ENCODE measurements at places on chromosomes 11 and 22.

DNA sequence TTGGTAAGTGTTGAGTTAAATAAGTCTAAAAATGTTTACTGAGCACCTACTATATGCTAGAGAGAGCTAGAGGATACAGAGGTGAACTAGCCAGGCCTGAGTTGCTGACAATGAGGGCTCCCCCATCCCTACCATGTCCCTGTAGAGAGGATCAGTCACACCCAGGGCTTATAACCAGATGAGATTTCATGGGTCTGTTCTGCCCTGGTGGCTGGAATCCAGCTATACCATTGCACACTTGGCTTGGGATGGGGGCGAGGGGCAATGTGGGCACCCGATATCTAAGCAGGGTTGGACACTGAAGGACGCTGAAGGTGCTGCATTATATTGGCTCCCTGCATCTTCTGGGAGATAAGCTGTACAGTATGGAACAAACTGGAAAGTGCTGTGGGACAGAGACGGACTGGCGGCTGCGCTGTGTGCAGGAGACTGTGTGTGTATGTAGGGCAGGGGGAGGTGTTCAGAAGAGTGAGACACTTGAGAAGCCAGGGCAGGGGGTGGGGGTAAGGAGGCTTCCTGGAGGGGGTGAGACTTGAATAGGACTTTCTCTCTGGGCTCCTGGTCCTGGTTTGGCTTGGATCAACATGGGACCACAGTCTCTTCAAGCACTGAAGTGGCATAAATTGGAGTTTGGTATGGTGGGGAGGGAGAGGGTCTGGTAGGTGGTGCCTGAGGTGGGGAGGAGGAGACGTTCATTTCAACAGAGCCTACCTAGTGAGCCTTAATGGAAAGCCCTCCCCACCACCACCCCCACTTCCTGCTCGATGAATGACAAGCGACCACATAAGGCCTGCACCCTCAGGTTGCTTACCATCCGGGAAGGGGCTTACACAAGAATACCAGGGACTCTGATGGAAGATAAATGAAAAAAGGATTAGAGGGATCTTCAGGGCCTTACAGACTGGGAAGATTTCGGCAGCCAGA is 1.8 kb downstream of the CD82 start:
- DNase-seq, result no peak

- no peak for DNase-seq
Observed at GRCh38 chr11:110187731-110188130, 94.5 kb downstream of the ZC3H12C start.

DNA sequence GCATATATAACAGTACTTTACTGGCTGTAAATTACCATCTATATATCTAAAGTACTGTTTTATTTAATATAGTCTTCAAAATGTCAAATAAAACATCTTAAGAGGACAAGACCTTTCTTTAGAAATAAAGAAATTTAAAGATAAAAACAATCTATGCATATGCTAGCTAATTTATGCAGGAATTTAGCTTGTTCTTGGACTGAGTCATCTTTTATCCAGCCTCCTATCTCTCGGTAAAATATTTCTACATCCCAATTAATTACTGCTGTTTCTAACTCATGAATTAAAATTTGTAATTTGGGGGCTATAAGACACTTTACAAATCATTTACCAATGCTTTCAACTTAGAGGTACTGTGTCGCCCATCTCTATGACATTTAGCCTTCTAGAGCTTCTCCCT is 72.8 kb upstream of the DDI1 start:
- DNase-seq, result no peak

DNA sequence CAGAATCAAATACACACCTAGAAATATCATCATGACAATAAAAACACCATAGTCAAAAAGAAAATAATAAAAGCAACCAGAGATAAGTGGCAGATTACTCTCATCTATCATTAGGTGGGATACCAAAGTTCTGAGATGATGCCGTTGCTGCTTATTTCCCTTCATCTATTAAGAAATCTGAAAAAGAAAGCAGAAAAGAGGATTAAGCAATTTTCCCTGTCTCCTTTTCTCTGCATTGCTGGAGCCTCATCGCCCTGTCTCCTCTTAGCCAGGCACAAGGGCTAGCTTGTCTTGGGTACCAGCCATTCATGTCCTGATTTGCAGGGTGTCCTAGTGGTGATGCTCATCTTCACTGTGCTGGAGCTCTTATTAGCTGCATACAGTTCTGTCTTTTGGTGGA is 3.9 kb upstream of the MS4A14 start:
- DNase-seq, result no peak

GRCh38 chr11:8282631-8283030 is 19.0 kb upstream of the LMO1 start:
- DNase-seq, result no peak

- no peak for DNase-seq
Observed at GRCh38 chr11:102591160-102591718, 33.9 kb downstream of the MMP20 start.

DNA sequence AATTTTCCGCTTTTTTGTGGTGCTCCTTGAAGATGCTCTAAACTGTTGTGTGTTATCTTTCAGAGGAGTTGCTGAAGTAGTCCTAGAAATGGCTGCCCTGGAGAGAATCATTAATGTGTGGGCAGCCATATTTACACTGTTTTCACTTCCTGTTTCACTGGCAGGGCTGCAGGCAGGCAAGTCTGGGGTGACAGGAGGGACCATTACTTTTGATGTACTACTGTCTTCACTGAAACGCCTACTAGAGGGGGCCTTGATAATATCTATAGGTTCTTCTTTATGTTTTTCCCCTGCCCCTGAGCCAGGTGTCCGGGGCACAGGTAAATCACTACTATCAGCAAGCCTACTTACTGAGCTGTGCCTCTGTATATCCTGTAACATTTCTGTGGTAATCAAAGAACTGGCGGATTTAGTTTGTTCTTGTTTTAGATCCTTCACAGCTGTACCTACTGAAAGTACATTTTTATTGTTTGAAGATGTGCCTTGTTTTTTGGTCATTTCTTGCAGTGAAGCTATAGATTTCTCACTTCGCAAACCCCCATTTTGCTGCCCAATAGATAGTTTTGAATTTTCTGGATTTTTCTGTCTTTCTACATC is 39.7 kb downstream of the ACAT1 start:
- DNase-seq, result no peak

GRCh38 chr11:72735495-72736027 is 16.6 kb downstream of the ARAP1 start:
- no peak for DNase-seq

DNA sequence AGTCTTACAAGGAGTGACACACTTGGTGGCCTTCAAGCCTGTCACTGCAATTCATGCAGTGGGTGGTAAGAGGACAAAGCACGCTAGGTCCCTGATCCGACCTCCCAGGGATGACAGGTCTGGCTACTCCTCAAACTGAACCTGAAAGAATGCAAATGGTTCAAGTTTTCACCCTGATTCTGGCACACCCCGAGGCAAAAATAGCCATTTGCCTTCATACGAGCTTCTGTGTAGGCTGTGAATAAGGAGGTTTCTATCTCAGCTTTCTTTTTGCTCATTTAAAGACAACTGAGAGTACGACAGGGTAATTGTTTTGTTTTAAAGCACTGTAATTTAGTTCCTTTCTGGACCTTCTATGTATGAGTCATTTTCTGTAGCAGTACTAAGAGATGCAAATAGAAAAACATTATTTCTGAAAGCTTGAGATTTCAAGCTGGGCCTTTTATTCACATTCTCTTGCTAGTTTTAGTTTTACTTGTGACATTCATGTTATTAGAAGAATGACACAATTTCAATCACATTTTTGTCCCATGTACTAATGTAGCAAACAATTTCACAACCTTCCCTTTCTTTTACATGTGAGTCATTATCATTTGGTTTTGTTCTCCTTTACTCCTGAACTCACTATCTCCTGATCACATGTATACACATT is 56.6 kb upstream of the FDX1 start:
- no peak for DNase-seq

GRCh38 chr11:122258446-122259194 is 142.6 kb upstream of the BLID start:
- DNase-seq, result no peak

DNA sequence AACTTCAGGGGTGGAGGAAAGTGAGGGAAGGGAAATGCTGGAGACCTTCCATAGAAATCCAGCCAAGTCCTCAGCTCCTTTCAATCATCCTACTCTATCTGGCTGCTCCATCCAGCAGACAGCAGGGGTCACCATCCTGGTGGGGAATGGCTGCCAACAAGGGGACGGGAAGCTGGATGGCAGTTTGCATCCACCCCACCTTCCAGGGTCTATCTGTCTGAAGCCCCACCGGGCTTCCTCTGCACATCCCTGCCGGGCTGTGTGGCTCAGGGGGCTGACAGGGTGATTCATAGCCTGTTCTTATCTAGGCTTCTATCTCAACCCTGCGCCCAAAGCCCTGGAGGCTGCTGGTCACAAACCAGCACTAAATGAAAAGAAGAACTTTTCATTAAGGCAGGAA is 1.1 kb downstream of the SYTL2 start:
- no peak for DNase-seq

GRCh38 chr11:65435411-65435931 is 12.9 kb downstream of the NEAT1 start:
- no peak for DNase-seq

GRCh38 chr11:102017026-102017425 is 30.2 kb upstream of the CFAP300 start:
- DNase-seq, result no peak

GRCh38 chr11:70566768-70567530 is 168.6 kb downstream of the CTTN start:
- no peak for DNase-seq

GRCh38 chr11:33207408-33207985 is 46.2 kb upstream of the CSTF3 start:
- DNase-seq, result no peak

DNA sequence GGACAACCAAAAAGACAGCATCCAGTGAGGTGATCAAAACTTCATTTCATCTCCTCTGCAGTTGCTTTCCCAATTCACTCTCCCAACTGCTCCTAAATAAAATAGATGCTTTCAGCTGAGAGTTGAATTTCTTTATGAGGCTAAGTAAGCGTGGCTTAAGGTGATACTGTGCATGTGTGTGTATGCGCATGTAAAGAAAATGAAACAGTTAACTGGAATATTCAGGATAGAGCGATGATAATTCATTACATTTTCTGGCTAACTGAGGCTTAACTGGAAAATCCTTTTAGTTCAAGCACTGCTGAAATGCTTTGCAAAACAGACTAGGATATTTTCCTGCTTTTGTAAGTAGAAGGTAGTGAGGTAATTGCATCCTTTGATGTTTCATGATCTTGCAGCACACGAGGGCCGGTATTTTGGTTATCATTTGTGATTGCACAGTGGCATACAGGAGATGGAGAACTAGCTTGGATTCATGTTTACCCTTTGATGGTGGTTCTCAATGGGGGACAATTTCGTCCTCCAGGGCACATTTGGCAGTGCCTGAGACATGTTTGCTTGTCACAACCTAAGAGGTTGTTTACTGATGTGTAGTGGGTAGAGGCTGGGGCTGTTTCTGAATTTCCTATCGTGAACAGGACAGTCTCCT is 71.2 kb downstream of the ZBTB16 start:
- no peak for DNase-seq

DNA sequence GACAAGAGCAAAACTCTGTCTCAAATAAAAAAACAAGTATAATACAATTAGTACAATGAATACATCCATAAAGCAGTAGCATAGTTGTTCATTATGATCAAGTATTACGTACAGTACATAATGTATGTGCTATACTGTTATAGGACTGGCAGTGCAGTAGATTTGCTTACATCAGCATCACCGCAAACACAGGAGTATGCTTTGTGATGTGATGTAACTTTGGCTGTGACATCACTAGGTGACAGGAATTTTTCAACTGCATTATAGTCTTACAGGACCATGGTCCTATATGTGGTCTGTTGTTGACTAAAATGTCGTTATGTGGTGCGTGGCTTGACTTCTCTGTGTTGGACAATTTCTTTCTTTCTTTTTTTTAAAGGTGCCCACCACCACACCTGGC is 16.6 kb downstream of the TBC1D22A start:
- DNase-seq, result no peak

GRCh38 chr11:80849253-80849652 is 1408.4 kb upstream of the TENM4 start:
- no peak for DNase-seq

DNA sequence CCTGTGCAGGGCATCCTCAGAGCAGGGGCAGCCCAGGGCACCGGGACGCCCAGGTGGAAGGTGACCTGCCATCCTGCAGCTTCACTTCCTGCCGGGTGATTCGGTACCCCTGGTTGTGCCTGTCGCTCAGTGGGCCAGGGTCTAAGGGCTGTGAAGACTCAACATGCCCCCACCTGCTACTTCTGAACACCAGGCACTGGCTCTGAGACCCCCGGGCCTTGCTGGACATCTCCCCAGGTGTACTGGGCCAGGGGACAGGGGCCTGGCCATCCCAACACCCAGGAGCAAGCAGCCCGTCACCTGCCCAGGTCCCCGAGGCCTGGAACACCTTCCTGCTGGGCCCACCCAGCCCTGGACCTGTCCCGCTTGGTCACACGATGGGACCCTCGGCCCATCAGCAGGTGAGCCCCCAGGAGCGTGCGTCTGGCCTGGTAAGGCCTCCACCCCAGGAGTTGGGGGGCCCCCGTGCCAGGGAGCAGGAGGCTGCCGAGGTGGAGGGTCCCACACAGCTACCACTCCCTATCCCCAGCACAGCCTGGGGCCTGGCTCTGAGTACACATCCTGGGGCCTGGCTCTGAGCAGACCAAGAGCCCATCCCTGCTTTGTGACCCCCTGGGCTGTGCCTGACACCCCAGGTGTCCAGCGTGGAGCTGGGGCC is 3.9 kb upstream of the MUC5B start:
- DNase-seq, result no peak

- no peak for DNase-seq
Observed at GRCh38 chr11:61972112-61972671, 4.8 kb upstream of the FTH1 start.

- no peak for DNase-seq
Observed at GRCh38 chr22:40212121-40212520, 34.4 kb downstream of the TNRC6B start.

- DNase-seq, result no peak
Observed at GRCh38 chr22:44424359-44424682, 73.7 kb downstream of the RTL6 start.

DNA sequence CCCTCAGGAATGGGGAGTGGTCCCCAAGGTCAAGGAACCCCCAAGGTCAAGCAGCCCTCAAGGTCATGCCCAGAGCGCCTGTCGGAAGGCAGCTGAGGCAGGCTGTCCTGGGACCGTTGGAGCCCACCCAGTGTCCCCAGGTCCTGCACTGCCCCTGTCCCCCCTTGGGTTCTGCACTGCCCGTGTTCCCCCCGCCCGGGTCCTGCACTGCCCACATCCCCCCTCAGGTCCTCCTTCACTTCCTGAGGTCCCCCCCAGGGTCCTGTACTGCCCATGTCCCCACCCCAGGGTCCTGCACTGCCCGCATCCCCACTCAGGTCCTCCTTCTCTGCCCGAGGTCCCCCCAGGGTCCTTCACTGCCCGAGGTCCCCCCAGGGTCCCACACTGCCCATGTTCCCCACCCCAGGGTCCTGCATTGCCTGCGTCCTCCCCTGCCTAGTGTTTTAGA is 1073.0 kb downstream of the BRD1 start:
- no peak for DNase-seq

- no peak for DNase-seq
Observed at GRCh38 chr11:17653611-17654010, 65.8 kb upstream of the MYOD1 start.
